ENCODE measurements at places on chromosomes 7 and 10.

DNA sequence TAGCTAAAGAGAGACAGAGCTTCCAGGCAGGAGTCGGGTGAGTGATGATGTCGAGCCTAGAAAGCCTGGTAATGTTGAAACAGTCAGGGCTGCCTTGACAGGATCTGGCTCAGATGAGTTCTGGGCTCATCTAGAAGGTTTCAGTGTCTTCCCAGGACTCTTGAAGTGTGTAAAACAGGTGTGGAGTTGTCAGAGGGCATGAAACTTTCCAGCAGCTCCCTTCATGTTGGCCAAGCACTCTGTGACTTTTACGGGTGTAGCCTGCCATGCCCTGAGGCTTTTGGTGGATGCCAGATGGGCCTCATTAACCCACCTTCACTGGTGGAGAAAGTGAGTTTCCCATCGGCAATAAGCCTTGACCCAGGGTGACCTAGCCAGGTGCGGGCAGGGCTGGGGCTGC is 66.4 kb upstream of the PDCD4 start:
- no peak for DNase-seq

DNA sequence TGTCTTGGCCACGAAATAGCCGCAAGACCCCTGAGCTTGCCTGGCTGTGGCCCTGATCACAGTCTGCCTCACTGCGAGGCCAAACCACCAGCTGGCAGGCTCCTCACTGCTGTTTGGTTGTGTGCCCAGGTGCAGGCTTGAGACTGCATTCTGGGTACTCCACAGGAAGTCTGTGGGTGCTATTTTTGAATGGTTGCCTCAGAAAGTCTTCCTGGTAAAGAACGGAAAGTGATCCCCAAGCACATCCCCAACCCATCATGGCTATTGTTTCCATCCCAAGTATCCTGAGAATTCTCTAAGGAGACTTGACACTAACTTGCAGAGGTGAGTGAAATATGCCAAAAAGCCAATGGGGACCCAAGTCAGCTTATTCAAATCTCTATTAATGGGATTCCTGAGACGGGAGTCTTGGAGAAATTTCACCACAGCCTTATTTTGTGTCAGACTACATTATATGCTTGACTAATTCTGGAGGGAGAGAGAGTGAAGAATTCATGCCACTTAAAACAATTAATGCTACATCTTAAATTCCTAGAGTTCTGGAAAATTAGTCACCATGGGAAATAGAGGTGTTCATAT is 170.9 kb downstream of the RAMP3 start:
- no peak for DNase-seq

GRCh38 chr7:127954357-127954748 is 76.9 kb downstream of the LRRC4 start:
- no peak for DNase-seq

GRCh38 chr7:126803990-126804389 is 448.8 kb downstream of the GRM8 start:
- no peak for DNase-seq

GRCh38 chr10:78616125-78616695 is 452.6 kb upstream of the ZMIZ1 start:
- DNase-seq, result no peak

Measured in germinal center (tissue), 1 donor.